ENCODE measurements at places on chromosomes 13 and 19. TPM values are rescaled to one million over a fixed set of nuclear protein-coding genes. Genes with fewer than 3 reads are reported as not detected.

Gene KCNN1
- total RNA-seq: 0.53 TPM

Gene RFPL4A
- total RNA-seq: 0.35 TPM

Gene HCN2
- 38.3 TPM for total RNA-seq

Gene GFY
- 0.08 TPM for total RNA-seq

Gene DPRX
- not detected for total RNA-seq

Gene AKAP8
- 17.1 TPM for total RNA-seq

Gene KIR2DL4
- total RNA-seq: not detected

Gene NLRP9
- total RNA-seq: not detected

Gene PLA2G4C
- total RNA-seq: 8.5 TPM

Gene POSTN
- total RNA-seq: 0.05 TPM

Gene SYCN
- total RNA-seq: not detected

Gene DACT3
- 0.42 TPM for total RNA-seq

Gene C19orf85
- total RNA-seq: not detected

Gene CEBPA
- 10.2 TPM for total RNA-seq

Gene TMPRSS9
- 0.08 TPM for total RNA-seq

Gene FRY
- not detected for total RNA-seq

Gene PLK5
- not detected for total RNA-seq

Gene ZNF497
- total RNA-seq: 1.7 TPM

Gene CACNG6
- total RNA-seq: 11.2 TPM

Gene AP3D1
- total RNA-seq: 77.9 TPM

Gene CEACAM20
- total RNA-seq: not detected

Gene KCNN4
- 61.0 TPM for total RNA-seq

Gene CRX
- not detected for total RNA-seq

Gene ZNF790
- total RNA-seq: 0.19 TPM

Gene SLC7A10
- total RNA-seq: not detected

Gene REEP6
- total RNA-seq: 5.8 TPM

Gene SWSAP1
- 1.9 TPM for total RNA-seq

Gene LRRC63
- not detected for total RNA-seq

Gene RUBCNL
- total RNA-seq: 0.12 TPM

Gene MKNK2
- total RNA-seq: 67.8 TPM

Gene PRX
- total RNA-seq: 1.8 TPM

Gene KCTD4
- total RNA-seq: not detected

Gene ARRDC5
- total RNA-seq: not detected

Gene MYADM
- total RNA-seq: 339 TPM

Gene KLC3
- total RNA-seq: 1.1 TPM

Gene RHPN2
- 56.1 TPM for total RNA-seq

Gene RASL11A
- total RNA-seq: 3.6 TPM

Gene ERFL
- 0.46 TPM for total RNA-seq

Gene PRODH2
- 0.34 TPM for total RNA-seq

Gene VSTM1
- total RNA-seq: 0.52 TPM

Gene HOMER3
- total RNA-seq: 31.3 TPM

Gene ZNF506
- 0.08 TPM for total RNA-seq

Gene PRSS57
- not detected for total RNA-seq

Gene KLF1
- 0.10 TPM for total RNA-seq

Gene C19orf81
- 11.5 TPM for total RNA-seq

Gene PSG5
- total RNA-seq: 0.35 TPM

Gene GDF15
- total RNA-seq: 31.3 TPM

Gene NLRP11
- not detected for total RNA-seq

Gene DCT
- not detected for total RNA-seq

Gene ZNF560
- not detected for total RNA-seq

Gene VSTM2B
- not detected for total RNA-seq

Gene FUT3
- not detected for total RNA-seq

Gene KLF2
- total RNA-seq: 29.9 TPM

Gene KRTDAP
- total RNA-seq: not detected
